T-helper 9 cell (primary cell): ENCODE measurements at places on chromosomes 6 and 20.

- DNase-seq = no peak
Observed at GRCh38 chr6:4883298-4883697, 107.1 kb downstream of the CDYL start.

- no peak for DNase-seq
Observed at GRCh38 chr6:135858931-135859330, 7.4 kb downstream of the PDE7B start.

- DNase-seq = no peak
Observed at GRCh38 chr20:15900443-15900842, 672.8 kb downstream of the KIF16B start.

DNA sequence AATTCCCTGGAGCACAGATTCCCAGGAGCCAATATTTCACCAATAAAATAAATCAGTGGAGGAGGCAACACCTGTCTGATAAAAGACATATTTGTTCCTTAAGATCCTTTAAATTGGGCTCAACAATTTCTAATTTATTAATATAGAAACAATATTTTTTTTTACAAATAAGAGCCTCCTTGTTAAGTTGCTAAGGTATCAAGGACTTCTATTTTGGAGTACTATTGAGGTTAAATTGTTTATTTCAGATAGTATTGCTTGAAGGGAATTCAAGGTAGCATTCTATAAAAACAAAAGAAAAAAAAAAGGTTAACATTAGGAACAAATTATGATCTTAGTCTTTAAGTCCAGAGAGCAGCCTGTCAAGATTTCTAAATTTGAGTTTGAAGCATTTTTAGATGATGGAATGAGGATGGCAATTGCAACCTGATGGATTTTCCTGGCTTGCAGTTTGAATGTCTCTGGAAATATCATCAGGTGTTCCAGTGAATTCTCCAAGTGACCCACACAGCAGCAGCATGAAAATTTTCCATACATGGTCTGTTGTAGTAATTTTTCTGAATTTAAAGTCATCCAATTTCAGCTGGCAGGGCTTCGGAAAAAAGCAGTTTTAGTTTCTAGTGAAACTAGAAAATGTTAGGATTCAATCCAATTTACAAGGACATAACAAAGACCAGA lies 19.3 kb upstream of the NCR2 start:
- no peak for DNase-seq
